CD4-positive, alpha-beta T cell treated with Interferon alpha-2 for 1 hour (primary cell): ENCODE measurements at places on chromosomes 3 and 15.

DNA sequence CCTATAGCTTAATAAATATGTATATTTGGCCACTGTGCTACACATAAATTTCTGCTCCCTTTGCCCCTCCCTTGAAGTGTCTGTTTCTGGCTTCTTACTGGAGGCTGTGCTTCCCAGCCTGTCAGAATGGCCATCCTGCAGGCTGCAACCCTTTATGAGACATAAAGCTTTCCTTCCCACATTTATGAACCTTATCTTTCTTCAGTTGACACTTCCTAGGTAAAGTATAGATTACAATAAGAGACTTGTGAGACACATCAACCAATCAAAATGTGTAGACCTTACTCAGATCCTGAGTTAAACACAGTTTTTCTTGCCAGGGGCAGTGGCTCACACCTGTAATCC is 29.5 kb downstream of the SCN11A start:
- DNase-seq = no peak

GRCh38 chr3:126108676-126109050 is 24.7 kb upstream of the SLC41A3 start:
- DNase-seq = no peak

- DNase-seq = no peak
These were observed 86.1 kb downstream of the TJP1 start for GRCh38 chr15:29736012-29736743.

- no peak for DNase-seq
These were observed 68.0 kb upstream of the TRPM1 start for GRCh38 chr15:31169558-31169957.

GRCh38 chr3:26029321-26029720 is 239.4 kb downstream of the OXSM start:
- no peak for DNase-seq

GRCh38 chr3:115098354-115099073 is 48.6 kb downstream of the ZBTB20 start:
- DNase-seq = no peak

DNA sequence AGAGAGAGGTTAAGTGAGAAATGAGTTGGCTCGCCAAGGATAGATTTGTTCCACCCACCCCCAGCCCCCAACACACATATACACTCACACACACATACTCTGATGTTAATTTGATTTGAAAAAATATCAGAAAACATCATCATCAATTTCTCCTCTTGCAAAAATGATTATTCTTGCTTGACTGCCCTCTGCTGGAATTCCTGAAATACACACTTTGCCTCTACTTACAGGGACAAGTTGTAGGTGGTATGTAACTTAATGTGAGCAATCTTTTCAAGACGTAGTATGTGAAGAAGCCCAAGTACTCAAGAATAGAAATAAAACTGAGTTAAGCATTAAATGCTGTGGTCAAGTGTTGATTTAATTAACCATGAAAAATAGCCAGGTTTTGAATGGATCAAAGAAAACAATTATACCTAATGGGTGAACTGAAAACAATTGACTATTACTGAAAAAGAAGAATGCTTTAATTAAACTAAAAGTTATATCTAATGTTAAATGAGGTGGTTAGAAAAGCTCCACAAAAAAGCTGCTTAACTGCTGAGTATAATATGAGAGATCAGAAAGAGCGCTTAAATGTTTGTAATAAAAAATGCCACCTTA is 46.6 kb upstream of the MDFIC2 start:
- peak; percentile 1 for DNase-seq

DNA sequence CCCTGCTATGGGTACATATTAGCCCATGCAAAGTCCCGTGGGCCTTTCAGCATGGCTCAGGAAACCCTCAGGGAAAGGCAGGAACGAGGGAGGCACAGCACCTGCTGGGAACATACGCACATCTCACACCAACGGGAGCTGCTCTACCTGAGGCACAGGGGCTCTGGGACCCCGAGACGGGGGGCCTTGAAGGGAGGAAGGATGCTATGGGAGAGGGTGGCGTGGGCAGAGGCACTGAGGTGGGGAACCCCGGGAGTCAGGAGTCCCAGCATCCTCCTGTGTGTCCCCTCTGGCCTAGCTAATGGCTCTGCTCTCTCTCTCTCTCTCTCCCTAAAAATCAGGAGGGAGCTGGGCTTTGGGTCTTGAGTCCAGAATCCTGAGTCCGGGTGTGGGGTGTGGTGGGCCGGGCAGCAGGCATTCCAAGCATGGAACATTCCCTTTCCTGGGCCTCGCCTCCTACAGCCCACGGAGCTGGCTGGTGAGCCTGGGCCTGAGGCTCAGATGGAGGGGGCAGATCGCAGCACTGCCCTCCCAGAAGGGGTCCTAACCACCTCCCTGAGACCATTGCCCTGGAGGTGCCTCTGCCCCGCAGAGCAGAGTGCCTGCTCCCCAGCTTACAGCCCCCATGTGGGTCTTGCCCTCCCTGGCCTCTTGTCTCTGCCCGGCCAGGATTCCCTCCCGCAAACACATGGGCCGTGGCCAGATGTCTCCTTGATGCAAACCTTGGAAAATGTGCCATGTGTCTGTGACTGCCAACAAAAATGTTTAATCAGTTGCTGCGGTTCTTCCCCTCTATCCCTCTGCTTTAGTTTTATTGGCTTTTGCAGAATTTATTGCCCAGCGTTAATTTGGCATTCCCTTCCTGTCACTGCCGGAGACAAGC is 101.6 kb downstream of the TMEM266 start:
- no peak for DNase-seq

DNA sequence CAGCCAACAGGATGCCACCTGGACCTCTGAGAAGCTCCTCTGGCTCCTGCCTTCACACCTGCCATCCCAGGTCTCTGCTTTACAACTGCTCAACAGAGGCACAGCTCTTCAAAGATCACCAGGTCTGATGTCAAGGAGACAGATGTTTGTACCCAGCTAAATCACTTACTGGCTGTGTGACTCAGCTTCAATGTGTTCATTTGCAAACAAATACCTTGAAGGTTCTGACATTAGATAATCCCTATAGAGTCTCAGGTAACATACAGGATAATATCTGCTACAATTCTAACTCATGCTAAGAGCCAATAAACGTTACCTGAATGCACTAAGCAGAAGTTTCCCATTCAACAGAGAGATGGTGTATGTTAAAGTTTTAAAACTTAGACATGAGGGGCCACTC is 163.4 kb upstream of the IGF1R start:
- no peak for DNase-seq

DNA sequence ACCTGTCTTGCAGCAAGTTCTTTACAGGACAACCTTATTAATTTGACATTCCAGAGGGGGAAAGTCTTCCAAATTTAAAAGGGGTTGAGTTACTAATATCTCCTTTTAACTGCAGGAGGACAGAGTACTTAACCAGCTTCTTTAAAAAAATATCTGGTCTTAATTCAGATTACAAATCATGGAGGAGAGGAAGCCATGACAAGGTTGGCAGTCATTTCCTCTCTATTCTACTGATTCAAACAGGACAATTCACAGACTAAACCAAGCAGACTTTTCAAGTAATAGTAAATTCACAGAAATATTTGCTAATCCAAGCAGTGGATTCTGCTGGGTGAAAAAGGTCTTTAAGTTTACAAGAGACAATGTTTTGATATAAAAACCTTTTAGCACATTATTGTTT is 185.3 kb downstream of the CFAP20DC start:
- DNase-seq = no peak

GRCh38 chr15:97791824-97792792 is 168.4 kb upstream of the ARRDC4 start:
- DNase-seq = no peak

GRCh38 chr3:51908026-51908425 is 4.9 kb upstream of the IQCF1 start:
- no peak for DNase-seq

DNA sequence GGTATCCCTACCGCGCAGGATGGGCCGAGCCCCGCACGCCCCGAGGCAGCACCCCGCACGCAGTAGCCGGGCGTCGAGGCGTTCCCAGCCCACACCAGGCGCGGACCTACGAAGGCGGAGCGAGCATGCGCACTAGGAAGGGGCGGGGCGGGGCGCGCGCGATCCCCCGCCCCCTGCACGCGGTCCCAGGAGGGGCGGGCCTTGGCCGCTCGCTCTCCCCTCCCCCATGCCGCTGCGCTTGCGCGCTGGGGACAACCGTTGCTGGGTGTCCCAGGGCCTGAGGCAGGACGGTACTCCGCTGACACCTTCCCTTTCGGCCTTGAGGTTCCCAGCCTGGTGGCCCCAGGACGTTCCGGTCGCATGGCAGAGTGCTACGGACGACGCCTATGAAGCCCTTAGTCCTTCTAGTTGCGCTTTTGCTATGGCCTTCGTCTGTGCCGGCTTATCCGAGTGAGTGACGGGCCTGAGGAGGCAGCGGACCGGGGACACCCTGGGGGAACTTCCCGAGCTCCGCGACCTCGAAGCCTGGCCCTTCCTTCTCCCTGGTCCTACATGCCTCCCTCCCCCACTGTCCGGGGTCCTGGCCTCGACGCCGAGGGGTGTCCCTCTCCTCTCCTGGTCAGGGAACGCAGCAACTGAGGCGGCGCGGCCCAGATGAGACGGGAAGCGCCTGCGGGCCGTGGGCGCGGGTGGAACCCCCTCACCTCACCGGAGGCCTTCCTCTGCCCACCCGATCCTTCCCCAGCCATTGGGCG is at the start of gene SPESP1:
Gene SPESP1, plus strand, starts transcription at position 258 of the 755 bp plus-strand sequence. Its CDS starts 129 bp downstream, at position 387.
- DNase-seq = peak; percentile 32

GRCh38 chr3:42036483-42036823 is 54.7 kb upstream of the TRAK1 start:
- DNase-seq = no peak

DNA sequence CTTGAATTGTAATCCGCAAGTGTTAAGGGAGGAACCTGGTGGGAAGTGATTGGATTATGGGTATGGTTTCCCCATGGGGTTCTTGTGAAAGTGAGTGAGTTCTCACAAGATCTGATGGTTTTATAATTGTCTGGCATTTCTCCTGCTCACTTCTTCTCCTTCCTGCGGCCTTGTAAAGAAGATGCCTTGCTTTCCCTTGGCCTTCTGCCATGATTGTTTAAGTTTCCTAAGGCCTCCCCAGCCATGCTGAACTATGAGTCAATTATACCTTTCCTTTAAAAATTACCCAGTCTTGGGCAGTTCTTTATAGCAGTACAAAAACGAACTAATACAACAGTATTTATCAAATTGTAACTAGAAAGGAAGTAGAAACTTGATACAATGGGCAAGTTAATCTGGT is 31.9 kb downstream of the IFT57 start:
- no peak for DNase-seq

DNA sequence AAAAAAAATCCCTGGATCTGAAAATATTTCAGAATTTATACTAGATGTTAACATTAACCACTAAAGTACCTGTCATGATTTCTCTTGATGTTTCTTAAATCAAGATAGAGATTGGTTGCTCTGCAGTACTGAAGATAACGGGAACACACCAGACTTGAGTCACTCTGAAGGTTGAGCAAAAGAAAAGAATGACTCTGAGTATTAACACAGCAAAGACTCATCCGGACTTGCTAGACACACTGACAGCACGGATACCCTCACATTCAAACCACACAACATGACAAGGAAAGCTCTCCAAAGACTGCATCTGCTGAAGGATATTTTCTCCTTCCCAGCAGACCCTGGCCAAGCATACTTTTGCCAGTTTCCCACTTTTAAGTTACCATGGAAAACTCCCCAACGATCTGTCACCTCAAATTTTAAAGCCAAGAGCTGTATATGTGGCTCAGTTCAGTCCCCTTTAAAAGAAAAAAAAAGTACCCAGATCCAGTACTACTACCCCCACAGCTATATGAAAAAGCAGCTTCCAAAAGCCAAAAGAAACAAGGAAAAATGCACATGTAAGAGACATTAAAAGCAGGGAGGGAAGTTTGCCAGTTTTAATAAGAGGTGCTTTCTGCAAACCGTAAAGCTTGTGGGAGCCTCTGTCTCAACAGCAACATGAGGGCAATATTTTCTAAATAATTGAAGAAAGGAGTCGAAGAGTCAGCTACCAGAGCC is 8.3 kb downstream of the EOGT start:
- no peak for DNase-seq

- DNase-seq = no peak
These were observed 116.2 kb upstream of the LRRFIP2 start for GRCh38 chr3:37290551-37290950.

DNA sequence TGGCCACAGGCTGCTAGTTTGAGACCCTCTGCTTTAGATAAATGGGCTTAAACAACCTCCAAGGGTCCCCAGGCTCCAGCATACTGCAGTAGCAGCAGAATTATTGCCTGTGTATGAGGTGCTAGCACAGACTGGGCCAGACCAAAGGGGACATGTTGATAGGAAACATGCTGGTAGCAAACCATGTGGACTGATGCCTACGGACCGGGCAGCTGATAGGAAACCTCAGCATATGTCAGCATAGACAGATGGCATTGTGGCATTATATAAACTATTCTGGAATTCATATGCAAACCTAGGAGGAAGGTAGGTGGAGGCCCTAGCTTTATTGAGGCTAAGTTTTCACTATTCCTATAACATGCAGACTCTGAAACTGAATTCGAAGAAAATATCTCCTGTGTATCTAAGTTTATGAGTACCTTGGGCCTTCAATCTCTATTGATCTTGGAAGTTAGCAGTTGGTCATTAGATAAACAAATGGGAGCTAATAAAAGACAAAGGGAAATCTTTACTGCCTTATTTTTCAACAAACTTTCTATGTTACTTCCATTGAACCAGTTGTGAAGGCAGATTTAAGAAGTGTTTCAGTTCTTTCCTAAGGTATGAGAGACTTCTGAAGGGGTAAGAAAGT is 1.7 kb upstream of the HGD start:
- DNase-seq = no peak

DNA sequence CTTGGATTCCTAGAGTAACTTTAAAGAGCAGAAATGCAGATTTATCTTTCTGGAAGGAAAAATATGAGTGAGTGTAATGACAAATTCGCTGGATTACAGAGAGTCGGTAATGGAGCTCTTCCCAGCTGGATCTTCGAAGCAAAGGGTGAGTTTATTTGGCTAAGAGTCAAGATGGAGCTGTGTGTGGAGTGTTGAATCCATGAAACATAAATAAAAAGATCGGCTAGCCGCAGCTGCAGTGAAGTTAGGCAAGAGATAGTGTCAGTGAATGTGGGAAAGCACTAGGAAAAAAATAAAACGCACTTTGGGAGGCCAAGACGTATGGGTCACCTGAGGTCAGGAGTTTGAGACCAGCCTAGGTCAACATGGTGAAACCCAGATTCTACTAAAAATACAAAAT is 10.3 kb downstream of the NAALADL2 start:
- DNase-seq = no peak
